Thyroid gland (tissue), 4 donors: ENCODE measurements at places on chromosomes 2 and 18. TPM values are rescaled to one million over a fixed set of nuclear protein-coding genes. Genes with fewer than 3 reads are reported as not detected.

DNA sequence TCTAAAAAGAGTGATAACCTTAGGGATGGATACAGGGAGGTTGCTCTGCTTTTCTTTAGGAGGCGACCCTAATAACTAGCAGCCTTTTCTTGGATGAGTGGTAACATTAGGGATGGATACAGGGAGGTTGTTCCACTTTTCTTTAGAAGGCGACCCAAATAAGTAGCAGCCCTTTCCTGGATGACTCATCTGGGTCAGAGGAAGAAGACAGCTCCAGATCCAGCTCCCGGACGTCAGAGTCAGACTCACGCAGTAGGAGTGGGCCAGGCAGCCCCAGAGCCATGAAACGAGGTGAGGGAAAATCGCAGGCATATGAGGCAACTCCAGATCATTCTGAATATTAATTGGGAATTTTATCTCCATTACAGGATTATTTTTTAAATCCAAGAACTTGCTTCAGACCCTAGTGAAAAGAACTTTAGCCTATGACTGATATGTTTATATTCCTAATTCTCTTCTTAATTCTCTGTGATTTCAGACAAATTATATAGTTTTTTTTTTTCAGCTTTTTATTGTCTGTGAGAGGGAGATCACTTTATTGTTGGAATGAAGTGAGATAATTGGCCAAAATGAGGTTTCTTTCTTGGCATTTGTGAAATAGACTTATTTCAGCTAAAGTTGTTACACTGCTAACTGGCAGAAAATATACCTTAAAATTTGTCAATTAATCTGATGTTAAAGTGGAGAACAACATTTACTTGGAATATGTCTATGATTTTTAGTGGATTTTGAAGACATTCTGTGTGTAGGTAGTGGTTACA lies 31.2 kb upstream of the C1GALT1C1L start:
- H3K4me1 ChIP-seq = no peaks in the 10 kb centered on the region
- no peaks in the 10 kb centered on the region for H3K27me3 ChIP-seq
- peak; percentile 3 for DNase-seq
- H3K27ac ChIP-seq = no peak overlapping the region

DNA sequence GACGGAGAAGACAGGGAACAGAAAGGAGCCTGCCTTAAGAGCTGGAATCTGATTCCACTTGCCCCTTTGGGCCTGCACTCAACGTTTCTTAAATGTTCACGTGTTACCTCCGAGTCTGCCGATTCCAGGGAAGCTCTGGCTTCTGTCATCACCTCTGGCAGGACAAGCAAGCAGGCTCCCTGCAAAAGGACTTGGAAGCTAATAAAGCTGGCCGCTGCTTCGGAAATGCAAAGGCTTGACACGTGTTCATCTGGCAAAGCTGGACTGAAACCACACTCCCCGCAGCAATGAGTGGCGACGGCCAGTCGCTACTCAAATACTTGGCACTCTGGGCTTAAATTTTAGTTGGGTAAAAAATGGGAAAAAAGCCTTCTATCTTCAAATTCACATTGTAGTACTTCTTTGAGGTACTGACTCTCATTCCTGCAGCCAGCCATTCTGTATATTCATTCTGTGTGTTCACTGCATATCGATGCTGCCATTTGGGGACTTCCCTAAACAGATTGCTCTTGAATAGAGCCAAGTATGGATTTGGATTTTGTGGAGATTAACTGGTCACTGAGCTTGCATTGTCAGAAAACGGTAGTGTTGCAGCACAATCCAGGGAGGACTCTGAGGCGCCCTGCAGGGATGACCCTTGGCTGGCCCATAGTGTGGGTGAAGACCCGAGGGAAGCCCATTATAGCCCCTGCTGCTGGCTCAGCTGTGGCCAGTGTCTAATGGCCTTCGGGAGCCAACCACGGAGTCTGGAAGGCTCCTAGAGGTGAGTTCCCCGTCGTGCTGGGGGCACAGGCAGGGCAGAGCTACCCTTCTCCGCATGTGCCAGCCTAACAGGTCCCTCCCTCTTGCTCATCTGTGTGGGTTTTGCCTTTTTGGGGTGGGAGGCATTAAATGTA lies 231.5 kb downstream of the PRKCE start:
- no peaks in the 10 kb centered on the region for H3K36me3 ChIP-seq
- H3K27me3 ChIP-seq = no peaks in the 10 kb centered on the region
- no peak overlapping the region for H3K4me3 ChIP-seq
- DNase-seq = no peak

ATOH8 gene
- total RNA-seq = 82.8 TPM

- no peaks in the 10 kb centered on the region for H3K36me3 ChIP-seq
- no peaks in the 10 kb centered on the region for H3K27me3 ChIP-seq
- H3K4me1 ChIP-seq = no peaks in the 10 kb centered on the region
- DNase-seq = no peak
Measured at GRCh38 chr2:157923598-157924217, 47.6 kb upstream of the ACVR1 start.

GRCh38 chr2:213185147-213185822 lies 33.9 kb upstream of the IKZF2 start:
- H3K27ac ChIP-seq = no peak overlapping the region
- no peak for DNase-seq
- H3K27me3 ChIP-seq = no peaks in the 10 kb centered on the region
- peaks cover 18% of the 10 kb centered on the region for H3K4me1 ChIP-seq
- no peak overlapping the region for H3K4me3 ChIP-seq
- no peaks in the 10 kb centered on the region for H3K36me3 ChIP-seq

- peaks cover 18% of the 10 kb centered on the region for H3K4me1 ChIP-seq
- peak overlapping the region; percentile 28 for H3K4me3 ChIP-seq
- H3K27ac ChIP-seq = no peak overlapping the region
- no peaks in the 10 kb centered on the region for H3K36me3 ChIP-seq
Measured at GRCh38 chr2:20666005-20666303, 990 bp upstream of the GDF7 start.

FSIP2 gene
- 4.2 TPM for total RNA-seq

GRCh38 chr2:177207101-177207500 lies 5.5 kb upstream of the HNRNPA3 start:
- H3K36me3 ChIP-seq = no peaks in the 10 kb centered on the region
- H3K4me1 ChIP-seq = peaks cover 26% of the 10 kb centered on the region
- no peak overlapping the region for H3K4me3 ChIP-seq
- DNase-seq = no peak

DNA sequence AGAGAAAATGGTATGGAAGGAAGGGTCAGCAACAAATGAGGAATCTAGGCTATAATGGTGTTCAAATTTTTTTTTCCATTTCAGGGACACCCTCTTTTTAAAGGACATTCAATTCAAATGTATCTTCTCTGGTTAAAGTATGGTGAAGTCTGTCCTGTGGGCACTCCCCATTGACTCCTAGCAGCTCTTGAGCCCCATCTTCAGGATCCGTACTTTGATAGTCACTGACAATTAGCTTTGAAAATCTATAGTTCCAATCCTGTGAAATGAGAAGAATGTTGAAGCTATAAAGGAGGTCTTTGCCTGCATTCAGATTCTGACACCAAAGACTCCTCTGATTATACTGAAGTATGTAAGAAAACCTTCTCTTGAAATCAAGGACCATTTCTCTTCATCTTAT lies 43.3 kb downstream of the KCNH7 start:
- no peaks in the 10 kb centered on the region for H3K27me3 ChIP-seq
- no peaks in the 10 kb centered on the region for H3K4me1 ChIP-seq
- H3K36me3 ChIP-seq = no peaks in the 10 kb centered on the region
- DNase-seq = no peak
- no peak overlapping the region for H3K4me3 ChIP-seq

GRCh38 chr2:191857259-191857805 lies 10.4 kb upstream of the CAVIN2 start:
- H3K36me3 ChIP-seq = no peaks in the 10 kb centered on the region
- no peaks in the 10 kb centered on the region for H3K27me3 ChIP-seq

DNA sequence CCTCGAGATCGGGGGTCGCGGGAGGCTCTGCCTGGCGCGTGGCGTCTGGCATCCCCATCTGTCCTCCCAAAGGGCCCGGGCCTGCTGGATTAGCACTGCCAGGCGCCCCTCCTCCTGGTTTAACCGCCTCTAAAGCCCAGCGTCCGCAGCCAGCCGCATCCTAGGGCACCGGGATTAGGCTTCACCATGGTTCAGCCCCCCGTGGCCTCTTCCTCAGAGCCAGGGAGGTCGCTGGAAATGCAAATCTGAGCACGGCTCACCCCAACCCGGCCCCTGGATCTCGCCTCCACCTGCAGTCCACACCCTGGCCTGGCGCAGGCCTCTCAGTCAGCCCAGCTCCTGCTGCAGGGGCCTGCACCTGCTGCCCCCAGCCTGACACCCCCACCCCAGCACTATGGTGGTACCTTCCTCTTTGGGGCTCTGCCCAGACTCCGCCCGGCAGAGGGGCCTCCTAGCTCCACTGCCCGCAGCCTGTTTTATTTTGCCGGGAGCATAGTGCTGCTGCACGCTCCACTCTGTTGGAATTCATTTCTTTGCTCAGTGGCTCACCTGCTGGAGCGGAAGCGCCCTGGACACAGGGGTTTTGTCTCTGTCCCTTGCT lies 13.2 kb downstream of the PRELID3A start:
- no peak for DNase-seq

GRCh38 chr2:128452536-128453530 lies 134.2 kb upstream of the HS6ST1 start:
- no peaks in the 10 kb centered on the region for H3K27me3 ChIP-seq
- no peak for DNase-seq
- H3K4me1 ChIP-seq = no peaks in the 10 kb centered on the region
- no peak overlapping the region for H3K27ac ChIP-seq

DNA sequence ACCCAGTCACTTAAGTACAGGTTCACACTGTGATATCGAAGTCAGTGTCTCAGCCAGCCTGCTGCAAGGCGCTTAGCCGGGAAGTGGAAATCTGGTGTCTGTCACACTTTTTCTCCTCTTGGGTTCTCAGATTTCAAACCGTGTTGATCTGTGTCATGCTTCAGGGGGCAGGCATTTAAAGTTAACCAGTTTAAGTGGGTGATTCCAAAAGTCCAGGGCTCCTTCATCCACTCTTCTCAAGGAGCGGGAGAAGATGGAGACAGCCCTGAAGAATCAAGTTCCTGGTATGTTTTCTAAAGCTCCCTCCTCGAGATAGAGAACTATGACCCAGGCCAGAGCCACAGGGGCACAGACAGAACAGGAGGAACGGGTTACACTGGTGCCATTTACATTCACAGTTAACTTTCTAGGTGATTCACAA lies 331.7 kb downstream of the GBX2 start:
- peak; percentile 52 for DNase-seq
- no peaks in the 10 kb centered on the region for H3K36me3 ChIP-seq
- H3K4me3 ChIP-seq = no peak overlapping the region
- no peaks in the 10 kb centered on the region for H3K27me3 ChIP-seq

PDE1A gene
- total RNA-seq = 75.7 TPM
